Gastroesophageal sphincter (tissue), 4 donors: ENCODE measurements at places on chromosomes 16 and 17. TPM values are rescaled to one million over a fixed set of nuclear protein-coding genes. Genes with fewer than 3 reads are reported as not detected.

PPP1R27 gene
- not detected for total RNA-seq

PRR15L gene
- total RNA-seq: not detected

TEKT3 gene
- total RNA-seq: not detected

DNA sequence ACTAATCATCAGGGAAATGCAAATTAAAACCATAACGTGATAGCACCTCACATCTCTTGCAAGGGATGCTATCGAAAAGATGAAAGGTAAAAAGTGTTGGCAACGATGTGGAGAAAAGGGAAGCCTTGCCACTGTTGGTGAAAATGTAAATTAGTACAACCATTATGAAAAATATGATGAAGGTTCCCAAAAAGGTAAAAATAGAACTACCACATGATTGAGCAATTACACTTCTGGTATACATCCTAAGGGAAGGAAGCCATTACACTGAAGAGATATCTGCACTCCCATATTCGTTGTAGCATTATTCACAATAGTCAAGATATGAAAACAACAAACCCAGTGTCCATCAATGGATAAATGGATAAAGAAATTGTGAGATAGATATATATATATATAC, 21.5 kb downstream of the ABCA10 start:
- ATAC-seq: no peak

- no peak for ATAC-seq
Measured at GRCh38 chr16:17657045-17657444, 186.3 kb upstream of the XYLT1 start.

TSNAXIP1 gene
- total RNA-seq: 2.4 TPM

PRKCB gene
- 22.9 TPM for total RNA-seq

DHX58 gene
- 11.3 TPM for total RNA-seq

ZG16 gene
- total RNA-seq: not detected

- no peak for ATAC-seq
Measured at GRCh38 chr17:53819956-53820355, 2.8 kb upstream of the KIF2B start.
